ENCODE measurements at places on chromosomes 7 and 10. TPM values are rescaled to one million over a fixed set of nuclear protein-coding genes. Genes with fewer than 3 reads are reported as not detected.

The SCART1 gene
- 1.1 TPM for total RNA-seq

The NKX6-2 gene
- total RNA-seq: not detected

The PAPSS2 gene
- total RNA-seq: 229 TPM

The EN2 gene
- total RNA-seq: not detected

The ATG9B gene
- total RNA-seq: 2.0 TPM

The C10orf67 gene
- total RNA-seq: 0.19 TPM

The ATOH7 gene
- total RNA-seq: 0.28 TPM

The CWF19L1 gene
- total RNA-seq: 26.8 TPM

The CPA2 gene
- not detected for total RNA-seq

The HOXA11 gene
- under 0.01 TPM for total RNA-seq

The ICA1 gene
- not detected for total RNA-seq

The FAM25C gene
- not detected for total RNA-seq

The PON1 gene
- not detected for total RNA-seq

The C10orf53 gene
- not detected for total RNA-seq

The STEAP1B gene
- 25.3 TPM for total RNA-seq

The ACSM6 gene
- not detected for total RNA-seq

The DLX5 gene
- total RNA-seq: not detected

The CAMK2B gene
- 0.28 TPM for total RNA-seq

The PRKCQ gene
- under 0.01 TPM for total RNA-seq

The SLC39A12 gene
- total RNA-seq: not detected

The TEX47 gene
- not detected for total RNA-seq

The WIPF3 gene
- total RNA-seq: not detected

The CLDN15 gene
- total RNA-seq: 4.2 TPM

The PNLIPRP3 gene
- not detected for total RNA-seq

The MMD2 gene
- total RNA-seq: not detected

The CPA4 gene
- total RNA-seq: 24.3 TPM

The TOMM7 gene
- 279 TPM for total RNA-seq

The C7orf33 gene
- total RNA-seq: not detected

The PNLIPRP2 gene
- not detected for total RNA-seq

The MNX1 gene
- not detected for total RNA-seq

The ELN gene
- 6.9 TPM for total RNA-seq

The KLF14 gene
- total RNA-seq: under 0.01 TPM

The PDK4 gene
- total RNA-seq: 6.5 TPM

The SEMA3A gene
- total RNA-seq: 81.9 TPM

The CLRN3 gene
- not detected for total RNA-seq

The LRMDA gene
- 0.38 TPM for total RNA-seq

The DGKB gene
- total RNA-seq: 0.58 TPM

The MEOX2 gene
- total RNA-seq: 43.3 TPM

The TMEM196 gene
- not detected for total RNA-seq

The AKR1C8 gene
- total RNA-seq: not detected

The C10orf105 gene
- total RNA-seq: not detected

The UCN3 gene
- total RNA-seq: not detected

All from regular cardiac myocyte (primary cell).